ENCODE measurements at places on chromosomes 12 and 14.

DNA sequence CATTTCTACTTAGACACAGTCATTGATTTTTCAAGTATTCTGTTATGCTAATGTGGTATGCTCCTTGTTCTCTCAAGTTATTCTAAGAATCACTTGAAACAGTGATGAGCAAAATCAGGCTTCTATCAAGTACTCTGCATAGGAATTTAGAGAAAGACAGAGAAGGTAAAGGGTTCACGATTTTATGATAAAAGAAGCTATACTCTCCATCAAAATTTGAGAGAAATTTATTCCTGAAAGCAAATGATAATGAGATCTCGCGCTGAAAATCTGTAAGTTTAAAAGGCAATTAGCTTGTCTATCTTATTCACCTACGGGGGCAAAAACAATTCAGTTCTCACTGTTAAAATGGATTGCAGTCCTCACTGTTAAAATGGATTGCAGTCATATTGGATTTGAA is 1404.3 kb upstream of the FLRT2 start:
- DNase-seq = no peak

DNA sequence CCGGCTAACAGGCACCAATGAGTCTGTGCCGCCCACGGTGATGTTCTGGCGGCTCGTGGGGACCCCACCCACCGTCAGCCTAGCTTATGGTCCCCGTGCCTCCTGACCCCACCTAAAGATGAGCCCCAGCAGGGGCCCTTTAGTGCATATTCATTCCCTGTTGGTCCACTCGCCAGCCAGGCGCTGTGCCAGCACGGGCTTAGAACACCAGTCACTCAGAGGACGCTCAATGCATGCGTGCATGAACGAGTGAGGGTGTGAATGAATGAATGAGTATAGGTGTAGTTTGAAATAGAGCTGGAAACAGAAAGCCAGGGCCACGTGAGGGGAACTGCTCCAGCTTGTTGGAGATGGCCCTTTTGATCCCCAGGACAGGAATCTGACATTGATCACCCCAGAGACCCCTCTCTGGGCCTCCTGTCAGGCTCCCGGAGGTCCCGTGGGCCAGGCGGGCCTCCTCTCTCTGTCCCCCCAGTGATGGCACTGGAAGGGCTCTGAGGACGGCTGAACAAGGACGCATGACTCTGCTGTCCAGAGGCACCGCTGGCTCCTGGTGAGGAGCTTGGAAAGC is 193.9 kb upstream of the C14orf180 start:
- DNase-seq = no peak

DNA sequence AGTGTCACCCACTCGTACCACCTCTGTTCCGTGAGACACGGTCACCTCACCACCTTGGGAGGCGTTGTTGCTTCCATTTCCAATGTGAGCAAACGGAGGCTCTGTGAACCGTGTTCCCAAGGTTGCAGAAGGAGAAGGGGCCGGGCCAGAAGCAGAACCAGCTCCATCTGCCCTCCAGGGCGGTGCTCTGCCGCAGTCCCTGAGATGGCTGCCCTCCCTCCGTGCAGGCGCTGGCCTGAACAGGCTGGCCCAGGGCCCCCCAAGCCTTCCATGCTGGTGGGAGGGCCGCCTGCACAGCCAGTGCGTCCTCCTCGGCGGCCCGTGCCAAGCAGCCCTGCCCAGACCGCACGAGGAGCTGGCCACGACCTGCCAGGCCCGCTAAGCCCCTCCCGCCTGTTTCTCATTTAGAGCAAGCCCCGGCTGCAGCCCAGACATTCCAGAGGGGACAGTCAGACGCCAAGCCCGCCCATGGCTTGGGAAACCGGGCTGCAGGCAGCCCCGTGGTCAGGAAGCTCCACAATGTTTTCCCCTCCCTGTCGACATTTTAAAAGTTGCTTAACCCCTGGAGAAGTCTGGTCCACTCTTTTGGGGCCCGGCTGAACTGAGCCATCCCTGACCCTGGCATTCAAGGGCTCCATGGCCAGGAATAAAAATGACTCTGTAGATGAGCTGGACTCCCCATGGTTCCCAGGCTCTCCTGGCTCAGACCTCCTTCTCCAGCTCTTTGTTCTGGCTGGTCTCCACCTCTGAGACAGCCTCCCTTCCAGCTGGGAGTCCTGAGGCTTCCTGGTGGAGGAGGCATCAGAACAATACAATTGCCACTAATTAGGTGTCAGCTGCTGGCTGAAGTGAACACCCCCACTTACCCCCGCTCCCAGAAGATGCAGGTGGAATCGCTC is 236.0 kb downstream of the BCL11B start:
- no peak for DNase-seq

DNA sequence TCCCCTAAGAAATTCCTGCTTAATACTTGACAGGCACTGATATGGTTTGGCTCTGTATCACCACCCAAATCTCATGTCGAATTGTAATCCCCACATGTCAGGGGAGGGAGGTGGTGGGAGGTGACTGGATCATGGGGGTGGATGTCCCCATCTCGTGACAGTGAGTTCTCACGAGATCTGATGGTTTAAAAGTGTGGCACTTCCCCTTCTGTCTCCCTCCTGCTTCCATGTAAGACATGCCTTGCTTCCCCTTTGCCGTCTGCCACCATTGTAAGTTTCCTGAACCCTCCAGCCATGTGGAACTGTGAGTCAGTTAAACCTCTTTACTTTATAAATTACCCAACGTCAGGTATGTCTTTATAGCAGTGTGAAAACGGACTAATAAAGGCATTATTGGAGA is 198.0 kb downstream of the FOXN3 start:
- no peak for DNase-seq

DNA sequence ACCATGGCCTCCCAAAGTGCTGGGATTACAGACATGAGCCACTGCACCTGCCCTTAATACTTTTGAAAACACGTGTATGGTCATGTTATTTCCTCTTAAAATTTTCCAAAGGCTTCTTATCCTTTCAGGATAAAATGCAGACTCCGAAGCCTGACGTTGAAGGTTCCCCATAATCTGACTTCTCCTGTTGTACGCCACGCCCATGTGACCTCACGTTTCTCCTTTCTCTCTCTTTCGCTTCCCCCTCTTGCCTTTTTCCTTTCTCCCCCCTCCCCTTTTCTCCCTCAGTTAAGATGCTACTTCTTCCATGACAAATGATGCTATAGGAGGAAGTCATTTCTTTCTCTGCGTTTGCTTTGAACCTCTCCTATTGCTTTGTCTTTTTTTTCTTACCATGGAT is 266.0 kb downstream of the FBXL14 start:
- DNase-seq = no peak

DNA sequence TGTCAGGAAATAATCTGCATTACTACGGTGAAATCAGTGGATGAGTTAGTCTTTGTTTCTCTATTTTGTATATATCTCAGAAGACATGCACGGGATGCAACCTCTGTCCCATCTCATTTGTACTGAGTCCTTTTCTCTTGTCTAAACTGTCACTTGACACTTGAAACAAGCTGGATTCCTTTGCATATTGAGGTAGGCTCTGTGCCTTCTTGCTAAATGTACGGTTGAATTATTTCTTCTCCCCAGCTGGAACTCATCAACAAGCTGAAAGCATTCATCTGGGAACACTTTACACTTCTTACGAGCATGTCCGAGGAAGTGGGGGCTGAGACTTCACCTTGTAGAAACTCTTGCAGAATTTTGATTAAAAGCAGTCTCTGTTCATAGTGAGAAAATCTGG is 119.5 kb downstream of the VEZT start:
- no peak for DNase-seq

DNA sequence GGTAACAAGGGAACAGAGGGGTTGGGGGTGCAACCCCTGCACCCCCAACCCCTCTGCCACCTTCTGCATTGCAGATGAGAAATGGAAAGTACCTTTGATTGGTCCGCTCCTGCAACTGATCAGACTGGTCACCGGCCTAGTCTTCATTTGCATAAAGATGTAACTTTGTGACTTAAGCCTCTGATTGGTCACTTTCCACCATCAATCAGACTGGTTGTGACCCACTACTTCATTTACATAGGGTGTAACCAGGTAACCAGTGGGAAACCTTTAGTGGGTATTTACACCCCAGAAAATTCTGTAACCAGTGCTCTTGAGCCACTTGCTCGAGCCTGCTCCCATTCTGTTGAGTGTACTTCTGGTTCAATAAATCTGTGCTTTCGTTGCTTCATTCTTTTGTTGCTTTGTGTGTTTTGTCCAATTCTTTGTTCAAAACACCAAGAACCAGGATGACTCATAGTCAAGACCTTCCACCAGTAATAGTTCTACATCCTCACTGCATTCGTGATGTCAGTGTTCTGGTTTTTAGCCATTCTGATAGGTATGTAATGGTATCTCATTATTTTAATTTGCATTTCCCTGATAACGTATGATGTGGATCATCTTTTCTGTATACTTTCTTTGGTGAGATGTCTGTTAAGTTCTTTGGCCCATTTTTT is 30.8 kb downstream of the LEMD3 start:
- DNase-seq = no peak

GRCh38 chr12:57615637-57616036 is 4.4 kb downstream of the ARHGEF25 start:
- no peak for DNase-seq
